Stimulated activated CD4-positive, alpha-beta T cell treated with anti-CD3 and anti-CD28 coated beads, Interleukin-15, amount 100 ng/mL, for 1 hour (primary cell): ENCODE measurements at places on chromosomes 13 and 19.

DNA sequence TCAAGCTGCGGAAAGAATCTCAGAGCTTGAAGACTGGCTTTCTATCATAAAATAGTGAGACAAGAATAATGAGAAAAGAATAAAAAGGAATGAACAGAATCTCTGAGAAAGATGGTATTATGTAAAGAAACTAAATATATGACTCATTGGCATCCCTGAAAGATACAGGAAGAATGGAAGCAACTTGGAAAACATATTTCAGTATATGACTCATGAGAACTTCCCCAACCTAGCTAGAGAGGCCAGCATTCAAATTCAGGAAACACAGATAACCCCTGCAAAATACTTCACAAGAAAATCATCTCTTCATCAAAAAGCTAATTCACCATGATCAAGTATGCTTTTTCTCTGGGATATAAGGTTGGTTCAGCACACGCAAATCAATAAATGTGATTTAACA is 2318.0 kb downstream of the PCDH9 start:
- no peak for DNase-seq

GRCh38 chr13:89897681-89898080 is 1449.8 kb upstream of the MIR17HG start:
- no peak for DNase-seq

- no peak for DNase-seq
Observed at GRCh38 chr19:47274891-47275761, 441 bp downstream of the INAFM1 start.

- DNase-seq = no peak
Observed at GRCh38 chr13:30043631-30043925, 193.2 kb upstream of the UBL3 start.

DNA sequence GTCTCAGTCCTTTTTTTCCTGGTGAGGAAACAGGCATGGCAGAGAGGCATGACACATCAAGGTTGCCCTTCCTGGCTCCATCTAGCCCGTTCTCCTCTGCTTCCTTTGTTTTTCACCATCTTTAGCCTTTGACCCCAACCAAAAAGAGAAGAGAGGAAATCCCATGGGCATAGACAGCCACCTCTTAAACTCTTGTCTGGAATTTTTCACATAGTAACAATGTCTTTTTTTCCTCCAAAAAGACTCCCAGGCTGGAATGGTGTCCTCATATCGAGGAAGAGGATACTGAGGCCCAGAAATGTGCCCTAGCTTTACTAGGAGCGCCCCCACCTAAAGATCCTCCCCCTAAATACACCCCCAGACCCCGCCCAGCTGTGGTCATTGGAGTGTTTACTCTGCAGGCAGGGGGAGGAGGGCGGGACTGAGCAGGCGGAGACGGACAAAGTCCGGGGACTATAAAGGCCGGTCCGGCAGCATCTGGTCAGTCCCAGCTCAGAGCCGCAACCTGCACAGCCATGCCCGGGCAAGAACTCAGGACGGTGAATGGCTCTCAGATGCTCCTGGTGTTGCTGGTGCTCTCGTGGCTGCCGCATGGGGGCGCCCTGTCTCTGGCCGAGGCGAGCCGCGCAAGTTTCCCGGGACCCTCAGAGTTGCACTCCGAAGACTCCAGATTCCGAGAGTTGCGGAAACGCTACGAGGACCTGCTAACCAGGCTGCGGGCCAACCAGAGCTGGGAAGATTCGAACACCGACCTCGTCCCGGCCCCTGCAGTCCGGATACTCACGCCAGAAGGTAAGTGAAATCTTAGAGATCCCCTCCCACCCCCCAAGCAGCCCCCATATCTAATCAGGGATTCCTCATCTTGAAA is at the start of gene GDF15:
GDF15 (plus strand) TSS at position 484 of the 868 bp plus-strand sequence; CDS start at position 516, 32 bp downstream.
- DNase-seq = no peak
